Keratinocyte (primary cell): ENCODE measurements at places on chromosomes 6 and 20. TPM values are rescaled to one million over a fixed set of nuclear protein-coding genes. Genes with fewer than 3 reads are reported as not detected.

GRCh38 chr20:14303651-14304050 lies 33.8 kb downstream of the FLRT3 start:
- H3K4me1 ChIP-seq = no peaks in the 10 kb centered on the region
- H3K27me3 ChIP-seq = no peaks in the 10 kb centered on the region
- no peak overlapping the region for H3K27ac ChIP-seq
- no peak overlapping the region for H3K4me3 ChIP-seq
- DNase-seq = no peak

EBF4 gene
- polyA plus RNA-seq = 0.12 to 0.17 TPM in 2 of 3 replicates, not detected in the other

- H3K27me3 ChIP-seq = peaks cover 32% of the 10 kb centered on the region
- H3K4me3 ChIP-seq = no peak overlapping the region
- H3K4me1 ChIP-seq = peaks cover 9% of the 10 kb centered on the region
- DNase-seq = no peak
Measured at GRCh38 chr20:57432862-57433491, 41.8 kb downstream of the RBM38 start.

DNA sequence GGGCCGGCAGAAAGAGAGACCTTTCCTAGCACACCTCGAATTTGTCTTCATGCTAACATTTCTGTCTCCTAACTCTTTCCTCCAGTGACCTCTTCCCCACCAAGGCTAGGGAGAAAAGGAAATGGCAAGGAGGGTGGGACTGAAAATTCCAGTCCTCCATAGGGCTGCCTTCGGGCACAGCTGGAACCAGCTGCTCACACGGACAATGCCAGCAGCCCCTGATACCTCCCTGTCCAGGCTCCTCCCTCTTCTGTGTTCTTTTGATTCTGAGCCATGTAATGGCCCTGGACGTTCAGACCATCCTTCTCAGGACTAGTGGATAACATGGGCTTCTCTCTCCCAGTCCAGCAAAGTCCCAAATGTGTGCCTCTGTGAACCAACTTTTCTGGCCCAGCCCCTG lies 29.1 kb upstream of the PHACTR3 start:
- no peaks in the 10 kb centered on the region for H3K4me1 ChIP-seq
- H3K4me3 ChIP-seq = no peak overlapping the region
- no peak for DNase-seq
- H3K27me3 ChIP-seq = peaks cover 62% of the 10 kb centered on the region
- H3K27ac ChIP-seq = no peak overlapping the region
- no peaks in the 10 kb centered on the region for H3K36me3 ChIP-seq

DNA sequence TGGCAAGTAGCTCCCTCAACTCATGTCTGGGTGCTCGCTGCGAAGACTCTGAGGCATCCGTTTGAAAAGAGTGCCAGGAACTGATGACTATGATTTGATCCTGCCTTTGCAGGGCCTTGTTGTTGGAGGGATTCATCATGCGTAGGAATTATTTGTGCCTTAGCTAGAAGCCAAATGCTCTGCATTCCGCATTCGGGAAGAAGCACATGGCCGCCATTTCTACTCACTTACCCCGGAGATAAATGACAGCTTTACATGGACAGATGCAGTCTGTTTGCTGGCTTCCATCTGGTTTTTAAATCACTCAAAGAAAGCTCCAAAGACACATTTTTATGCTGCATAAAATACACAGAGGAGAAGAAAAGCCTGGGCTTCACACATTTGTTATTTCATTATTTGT lies 363.3 kb upstream of the CDH4 start:
- H3K4me3 ChIP-seq = no peak overlapping the region
- H3K27ac ChIP-seq = no peak overlapping the region
- no peaks in the 10 kb centered on the region for H3K4me1 ChIP-seq
- H3K27me3 ChIP-seq = peaks cover 15% of the 10 kb centered on the region
- DNase-seq = no peak

DNA sequence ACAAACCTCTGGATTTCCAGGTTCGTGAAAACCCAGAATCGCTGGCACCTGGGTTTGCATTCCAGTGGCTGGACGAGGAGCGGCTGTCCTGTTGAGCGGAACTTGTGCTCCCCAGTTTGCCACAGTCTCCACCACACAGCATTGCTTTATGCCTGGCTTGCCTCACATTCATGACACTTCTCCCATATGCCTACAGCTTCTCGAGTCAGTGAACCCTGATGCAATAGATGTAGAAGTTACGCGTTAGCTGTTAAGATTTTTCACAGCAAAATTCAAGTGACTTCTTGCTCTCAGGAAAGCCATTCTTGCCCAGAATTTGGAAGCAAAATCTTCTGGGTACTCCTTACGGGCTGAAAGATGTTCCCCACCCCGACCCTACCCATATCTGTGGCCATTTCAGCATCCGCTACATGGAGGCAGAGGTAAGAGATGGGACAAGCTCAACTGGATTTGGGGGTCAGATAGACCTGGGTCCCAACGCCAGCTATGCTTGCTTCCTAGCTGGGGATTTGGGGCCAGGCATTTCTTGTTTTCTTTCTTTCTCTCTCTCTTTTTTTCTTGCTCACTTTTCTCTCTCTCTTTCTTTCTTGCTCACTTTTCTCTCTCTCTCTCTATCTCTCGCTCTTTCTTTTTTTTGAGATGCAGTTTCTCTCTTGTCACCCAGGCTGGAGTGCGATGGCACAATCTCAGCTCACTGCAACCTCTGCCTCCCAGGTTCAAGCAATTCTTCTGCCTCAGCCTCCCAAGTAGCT lies 12.4 kb upstream of the GDAP1L1 start:
- no peak overlapping the region for H3K4me3 ChIP-seq
- no peak for DNase-seq
- H3K36me3 ChIP-seq = no peaks in the 10 kb centered on the region
- H3K27me3 ChIP-seq = no peaks in the 10 kb centered on the region

GRCh38 chr6:140082867-140083297 lies 708.4 kb upstream of the CITED2 start:
- no peaks in the 10 kb centered on the region for H3K27me3 ChIP-seq
- no peak overlapping the region for H3K4me3 ChIP-seq
- DNase-seq = no peak

GRCh38 chr6:45966340-45966739 lies 49.3 kb downstream of the CLIC5 start:
- H3K4me1 ChIP-seq = peaks cover 6% of the 10 kb centered on the region
- H3K4me3 ChIP-seq = no peak overlapping the region
- H3K27me3 ChIP-seq = no peaks in the 10 kb centered on the region
- no peaks in the 10 kb centered on the region for H3K36me3 ChIP-seq
- H3K27ac ChIP-seq = no peak overlapping the region
- DNase-seq = no peak

GRCh38 chr6:148544421-148544820 lies 201.8 kb downstream of the SASH1 start:
- no peak overlapping the region for H3K27ac ChIP-seq
- H3K4me1 ChIP-seq = no peaks in the 10 kb centered on the region
- H3K36me3 ChIP-seq = peaks cover 13% of the 10 kb centered on the region
- DNase-seq = no peak

BTN1A1 gene
- not detected in 3 replicates for polyA plus RNA-seq

DNA sequence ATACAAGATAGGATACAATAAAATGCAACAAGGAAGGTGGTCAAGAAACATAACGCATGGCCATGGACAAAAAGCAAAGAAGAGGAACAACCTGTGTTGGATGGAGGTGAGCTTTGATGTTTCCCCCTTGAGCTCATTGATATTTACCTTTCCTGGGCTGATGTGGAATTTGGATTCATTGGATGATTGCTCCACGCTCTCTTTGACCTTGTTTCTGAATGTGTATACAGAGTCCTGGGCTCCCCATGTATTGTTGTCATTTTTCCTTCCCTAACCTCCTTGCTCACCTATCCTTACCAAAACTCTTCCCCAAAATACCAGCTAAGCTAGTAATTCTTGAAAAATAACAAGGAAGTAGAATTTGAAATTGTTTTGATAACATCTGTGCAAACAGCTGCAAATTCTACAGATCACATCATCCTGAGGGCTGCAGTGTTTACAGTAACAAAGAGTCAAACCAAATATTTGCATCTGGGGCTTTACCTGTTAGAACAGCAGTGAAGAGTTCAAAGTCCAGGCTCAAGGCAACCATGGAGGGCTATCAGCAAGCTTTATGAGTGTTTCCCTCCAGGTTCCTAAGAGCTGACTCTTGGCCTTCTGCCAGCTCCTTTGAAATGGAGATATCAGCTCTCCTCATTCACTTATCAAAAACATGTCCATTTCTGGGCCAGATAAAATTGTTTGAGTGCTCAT lies 214.3 kb upstream of the MARCKS start:
- H3K27me3 ChIP-seq = no peaks in the 10 kb centered on the region
- H3K27ac ChIP-seq = no peak overlapping the region
- DNase-seq = no peak
- H3K36me3 ChIP-seq = no peaks in the 10 kb centered on the region

- no peak overlapping the region for H3K27ac ChIP-seq
- no peaks in the 10 kb centered on the region for H3K36me3 ChIP-seq
- H3K4me1 ChIP-seq = peaks cover 6% of the 10 kb centered on the region
- H3K4me3 ChIP-seq = no peak overlapping the region
- no peaks in the 10 kb centered on the region for H3K27me3 ChIP-seq
Measured at GRCh38 chr6:11785415-11785773, 6.8 kb upstream of the ADTRP start.

NFATC2 gene
- 0.05 to 0.06 TPM (median 0.05 TPM) in 3 replicates for polyA plus RNA-seq

GTSF1L gene
- not detected in 3 replicates for polyA plus RNA-seq

BIRC7 gene
- not detected in 3 replicates for polyA plus RNA-seq

HNF4A gene
- polyA plus RNA-seq = 0.01 TPM in 1 of 3 replicates, not detected in the others

DNA sequence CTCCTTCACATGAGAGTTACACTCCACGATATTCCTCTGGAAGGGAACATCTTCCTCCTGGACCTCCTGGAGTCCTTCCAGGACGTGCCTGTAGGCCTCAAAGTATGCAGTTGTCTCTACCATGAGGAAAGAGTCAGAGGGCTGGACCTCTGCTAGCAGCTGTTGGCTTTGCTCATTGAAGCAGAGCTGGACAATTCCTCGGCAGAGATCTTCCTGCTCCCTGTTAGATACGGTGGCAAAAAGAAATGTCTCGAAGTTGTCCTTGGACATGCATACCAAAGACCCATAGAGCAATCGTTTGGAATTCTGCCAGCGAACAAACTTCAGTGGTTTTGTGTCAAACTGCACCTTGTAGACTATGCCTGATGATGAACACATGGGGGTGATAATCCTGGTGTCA lies 7.7 kb downstream of the ZNFX1 start:
- peaks cover 29% of the 10 kb centered on the region for H3K36me3 ChIP-seq
- H3K4me3 ChIP-seq = no peak overlapping the region
- H3K27me3 ChIP-seq = no peaks in the 10 kb centered on the region

MRPS10 gene
- 44.9 to 80.1 TPM (median 59.5 TPM) in 3 replicates for polyA plus RNA-seq

IP6K3 gene
- polyA plus RNA-seq = 0.05 TPM in 1 of 3 replicates, not detected in the others

DNA sequence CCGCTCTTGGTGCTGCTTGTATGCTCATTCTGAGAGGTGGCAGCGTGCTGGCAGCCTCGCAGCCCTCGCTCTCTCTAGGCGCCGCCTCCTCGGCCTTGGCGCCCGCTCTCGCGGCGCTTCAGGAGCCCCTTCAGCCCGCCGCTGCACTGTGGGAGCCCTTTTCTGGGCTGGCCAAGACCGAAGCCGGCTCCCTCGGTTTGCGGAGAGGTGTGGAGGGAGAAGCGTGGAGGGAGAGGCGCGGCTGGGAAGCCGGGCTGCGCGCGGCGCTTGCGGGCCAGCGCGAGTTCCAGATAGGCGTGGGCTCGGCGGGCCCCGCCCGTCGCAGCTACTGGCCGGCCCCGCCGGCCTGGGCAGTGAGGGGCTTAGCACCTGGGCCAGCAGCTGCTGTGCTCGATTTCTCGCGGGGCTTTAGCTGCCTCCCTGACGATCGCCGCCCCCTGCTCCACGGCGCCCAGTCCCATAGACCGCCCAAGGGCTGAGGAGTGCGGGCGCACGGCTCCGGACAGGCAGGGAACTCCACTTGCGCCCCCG lies 19.5 kb upstream of the FAM8A1 start:
- H3K27ac ChIP-seq = no peak overlapping the region
- H3K36me3 ChIP-seq = no peaks in the 10 kb centered on the region
- peak overlapping the region; percentile 50 for H3K4me3 ChIP-seq
- no peaks in the 10 kb centered on the region for H3K27me3 ChIP-seq
- DNase-seq = no peak
- H3K4me1 ChIP-seq = no peaks in the 10 kb centered on the region

CRISP1 gene
- polyA plus RNA-seq = not detected in 3 replicates

GNRH2 gene
- polyA plus RNA-seq = 0.18 TPM in 1 of 3 replicates, not detected in the others

GRCh38 chr6:44012078-44012493 lies 115.2 kb downstream of the MRPL14 start:
- peak; percentile 76 for DNase-seq
- no peak overlapping the region for H3K27ac ChIP-seq
- no peaks in the 10 kb centered on the region for H3K27me3 ChIP-seq
- H3K4me3 ChIP-seq = no peak overlapping the region
- no peaks in the 10 kb centered on the region for H3K36me3 ChIP-seq
- H3K4me1 ChIP-seq = peaks cover 22% of the 10 kb centered on the region

SLC26A8 gene
- polyA plus RNA-seq = 0.02 to 0.18 TPM (median 0.04 TPM) in 3 replicates

GRCh38 chr20:14966808-14967207 lies 629.4 kb upstream of the FLRT3 start:
- no peak for DNase-seq
- peaks cover 13% of the 10 kb centered on the region for H3K4me1 ChIP-seq
- no peaks in the 10 kb centered on the region for H3K36me3 ChIP-seq
- no peaks in the 10 kb centered on the region for H3K27me3 ChIP-seq

BMP5 gene
- not detected in 3 replicates for polyA plus RNA-seq

GRCh38 chr6:101110814-101111213 lies 229.7 kb upstream of the ASCC3 start:
- no peaks in the 10 kb centered on the region for H3K4me1 ChIP-seq
- H3K36me3 ChIP-seq = no peaks in the 10 kb centered on the region

DNA sequence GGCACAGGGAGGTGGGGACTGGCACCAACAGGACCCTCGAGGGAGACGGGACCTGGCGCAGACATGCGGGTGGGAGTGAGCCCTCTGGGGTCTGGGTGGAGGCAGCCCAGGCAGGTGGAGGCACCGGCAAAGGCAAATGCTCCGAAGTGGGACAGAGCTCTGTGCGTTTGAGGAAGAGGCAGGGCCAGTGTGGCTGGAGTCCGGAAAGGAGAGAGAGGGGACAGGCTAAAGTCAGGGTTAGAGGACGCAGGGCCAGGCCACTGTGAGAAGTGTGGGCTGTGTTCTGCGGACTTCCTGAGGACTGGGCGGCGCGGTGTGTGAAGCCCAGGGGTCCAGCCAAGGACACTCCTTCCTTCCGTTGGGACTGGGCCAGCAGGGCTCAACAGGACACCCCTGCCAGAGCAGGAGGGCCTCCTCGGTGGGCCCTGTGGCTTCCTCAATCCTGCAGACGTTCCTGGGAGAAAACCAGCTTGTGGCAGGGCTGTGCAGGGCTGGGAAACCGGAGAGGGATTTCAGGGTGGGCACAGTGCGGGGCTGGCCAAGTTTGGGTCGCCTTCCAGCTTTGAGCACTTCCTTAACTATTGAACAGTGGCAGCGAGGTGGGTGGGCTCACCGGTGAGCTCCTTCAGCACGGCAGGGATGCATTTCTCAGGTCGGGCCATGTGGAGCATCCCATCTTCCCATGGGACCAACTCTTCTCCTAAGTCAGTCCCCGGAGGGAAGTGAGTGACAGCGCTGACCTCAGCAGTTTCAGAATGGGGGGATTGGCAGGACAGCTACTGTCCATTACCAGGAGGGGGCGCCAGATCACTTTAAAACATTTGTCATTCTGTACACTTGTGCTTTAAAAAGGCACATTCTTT lies 22.5 kb downstream of the MOCS3 start:
- no peak for DNase-seq
- H3K4me3 ChIP-seq = no peak overlapping the region
- no peaks in the 10 kb centered on the region for H3K36me3 ChIP-seq
- H3K27me3 ChIP-seq = no peaks in the 10 kb centered on the region
- peaks cover 33% of the 10 kb centered on the region for H3K4me1 ChIP-seq
